ENCODE measurements at places on chromosomes 6 and 20. TPM values are rescaled to one million over a fixed set of nuclear protein-coding genes. Genes with fewer than 3 reads are reported as not detected.

TTK gene
- 2.5 TPM for total RNA-seq

PDYN gene
- total RNA-seq = not detected

FAM50B gene
- 11.7 TPM for total RNA-seq

PRDM13 gene
- total RNA-seq = not detected

HLA-A gene
- 579 TPM for total RNA-seq

CRISP2 gene
- total RNA-seq = not detected

FAM83D gene
- 7.8 TPM for total RNA-seq

CYP39A1 gene
- total RNA-seq = 0.78 TPM
